ENCODE measurements at places on chromosomes 1 and 21.

- peak; percentile 49 for DNase-seq
These were observed 262.4 kb downstream of the USP25 start for GRCh38 chr21:15992171-15992570.

- no peak for DNase-seq
These were observed 367.7 kb downstream of the NEGR1 start for GRCh38 chr1:71914626-71915025.

GRCh38 chr1:94001397-94002045 is 92.3 kb upstream of the GCLM start:
- DNase-seq = no peak

DNA sequence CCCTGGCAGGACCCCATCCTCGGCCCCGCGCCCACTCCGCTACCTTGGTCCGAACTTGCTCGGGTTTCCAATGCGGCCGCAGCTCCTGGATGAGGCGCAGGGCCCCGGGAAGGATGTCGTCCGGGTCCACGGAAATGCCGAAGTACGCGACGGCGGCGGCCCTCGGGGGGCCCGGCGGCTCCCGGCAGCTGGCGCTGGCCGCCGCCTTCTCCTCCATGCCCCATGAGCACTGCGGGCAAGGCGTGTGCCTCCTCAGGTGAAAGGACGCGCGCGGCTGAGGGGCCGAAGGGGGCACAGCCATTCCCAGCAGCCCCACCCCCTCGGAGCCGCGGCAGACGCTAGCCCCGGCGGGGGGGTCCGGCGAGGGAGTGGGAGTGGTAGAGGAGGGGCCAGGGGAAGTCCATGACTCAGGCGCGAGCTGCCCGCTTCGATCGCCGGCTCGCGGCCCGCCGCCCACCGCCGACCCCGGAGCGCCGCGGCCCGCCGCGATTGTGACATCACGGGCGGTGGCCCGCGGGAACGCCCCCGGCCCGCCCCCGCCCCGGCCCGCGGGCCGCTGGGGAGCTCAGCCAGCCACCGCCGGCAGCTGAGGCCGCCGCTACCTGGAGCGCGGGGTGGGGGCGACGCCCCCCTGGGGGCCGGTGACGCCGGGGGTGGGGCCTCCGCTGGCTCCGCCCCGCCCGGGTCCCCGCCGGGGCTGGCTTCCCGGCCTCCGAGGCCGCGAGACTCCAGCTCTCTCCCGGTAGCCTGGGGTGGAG is at the start of gene ETNK2:
ETNK2 (minus strand) TSS at position 493 of the 758 bp plus-strand sequence; CDS start at position 301, 192 bp downstream.
- peak; percentile 59 for DNase-seq

DNA sequence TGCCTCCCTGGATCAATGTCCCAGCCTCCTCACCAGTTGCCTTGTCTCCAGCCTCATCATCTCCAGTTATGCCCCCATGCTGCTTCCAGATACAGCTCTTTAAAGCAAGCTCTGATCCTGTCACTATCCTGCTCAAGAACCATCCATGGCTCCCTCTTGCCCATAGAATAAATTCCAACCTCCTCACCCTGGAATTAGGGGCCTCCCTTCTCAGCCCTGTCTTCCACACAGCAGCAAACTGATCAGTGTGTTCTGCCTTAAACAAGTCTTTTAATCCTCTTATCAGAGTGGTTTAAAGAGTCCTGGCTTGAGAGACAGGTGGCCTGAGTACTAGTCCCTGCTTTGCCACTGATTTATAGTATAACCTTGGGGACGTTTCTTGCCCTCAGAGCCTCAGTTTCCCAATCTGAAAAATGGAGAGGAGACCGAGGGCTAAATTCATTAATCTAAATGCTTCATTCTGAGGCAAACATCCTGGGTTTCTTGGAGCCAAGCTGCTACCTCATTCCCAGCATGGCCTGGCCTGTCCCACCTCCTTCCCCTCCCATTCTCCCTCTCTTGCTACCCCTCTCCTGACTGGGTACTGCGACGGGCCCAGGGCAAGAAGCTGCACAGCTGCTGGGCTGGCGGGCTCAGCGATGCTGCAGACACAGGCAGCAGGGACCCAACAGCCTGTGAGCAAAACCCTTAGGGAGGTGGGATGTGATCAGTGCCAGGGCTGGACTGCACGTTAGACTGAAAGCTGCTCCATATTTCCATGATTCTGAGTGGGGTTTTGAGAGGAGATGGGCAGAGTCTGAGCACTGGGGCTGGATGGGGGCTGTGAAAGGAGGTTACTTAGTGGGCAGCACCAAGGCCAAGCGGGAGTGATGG is 221.4 kb downstream of the PTPRU start:
- no peak for DNase-seq

GRCh38 chr1:197937892-197938291 is 20.7 kb downstream of the LHX9 start:
- DNase-seq = no peak

- DNase-seq = peak; percentile 22
These were observed 7.4 kb downstream of the HMCN1 start for GRCh38 chr1:185741551-185741950.

DNA sequence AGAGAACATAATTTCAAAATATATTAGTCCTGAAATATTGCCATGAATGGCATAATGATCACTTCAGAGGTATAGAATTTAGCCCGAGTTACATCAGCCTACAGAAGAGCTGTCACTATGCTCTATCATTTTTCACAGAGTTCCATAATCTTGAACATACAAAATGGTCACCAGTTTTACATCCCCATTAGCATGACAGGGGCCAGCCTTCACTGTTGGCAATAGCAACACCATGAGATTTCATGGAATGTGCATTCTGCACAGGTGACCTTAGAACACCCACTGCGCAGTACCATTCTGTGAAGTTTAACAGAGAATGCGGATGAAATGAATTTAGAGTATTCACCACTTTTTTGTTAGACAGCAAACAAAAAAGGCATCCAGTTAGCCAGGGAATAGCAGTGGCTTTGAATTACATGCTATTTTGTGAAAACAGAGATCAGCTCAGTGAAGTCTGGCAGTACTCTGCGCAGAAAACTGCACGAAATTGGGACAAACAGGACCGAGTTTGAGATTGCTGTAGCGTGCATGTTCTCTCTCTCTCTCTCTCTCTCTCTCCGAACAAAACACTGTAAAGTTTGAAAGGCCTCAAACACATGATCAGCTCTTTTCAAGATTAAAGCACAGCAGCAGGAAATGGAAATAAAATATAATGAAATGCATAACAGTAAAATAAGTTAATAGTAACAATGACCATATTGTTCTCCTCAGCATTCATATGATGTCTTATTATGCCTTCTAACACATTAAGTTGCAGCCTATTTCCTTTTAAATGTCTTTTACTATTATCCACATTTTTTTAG is 349.3 kb downstream of the USH2A start:
- no peak for DNase-seq
